ENCODE measurements at places on chromosomes 13 and 19. TPM values are rescaled to one million over a fixed set of nuclear protein-coding genes. Genes with fewer than 3 reads are reported as not detected.
A peak's percentile ranks its signal among the peaks of the same experiment; 100 is the strongest.

DNA sequence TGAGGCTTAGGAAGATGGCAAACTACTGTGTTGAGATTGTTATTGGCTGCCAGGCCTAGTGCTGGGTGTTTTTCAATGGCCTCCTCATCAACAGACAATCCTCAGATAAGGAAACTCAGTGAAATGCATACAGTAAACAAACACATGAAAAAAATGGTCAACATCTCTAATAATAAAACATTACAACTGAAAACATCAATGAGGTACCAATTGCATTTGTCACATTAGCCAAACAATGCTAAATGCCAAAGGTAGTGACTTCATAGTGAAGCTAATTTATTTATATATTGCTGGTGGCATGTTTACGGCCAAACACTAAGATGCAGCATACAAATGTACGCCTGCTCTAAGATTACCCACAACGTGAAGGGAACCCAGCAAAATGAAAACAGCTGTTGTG lies 224.0 kb upstream of the UBL3 start:
- DNase-seq = no peak

DNA sequence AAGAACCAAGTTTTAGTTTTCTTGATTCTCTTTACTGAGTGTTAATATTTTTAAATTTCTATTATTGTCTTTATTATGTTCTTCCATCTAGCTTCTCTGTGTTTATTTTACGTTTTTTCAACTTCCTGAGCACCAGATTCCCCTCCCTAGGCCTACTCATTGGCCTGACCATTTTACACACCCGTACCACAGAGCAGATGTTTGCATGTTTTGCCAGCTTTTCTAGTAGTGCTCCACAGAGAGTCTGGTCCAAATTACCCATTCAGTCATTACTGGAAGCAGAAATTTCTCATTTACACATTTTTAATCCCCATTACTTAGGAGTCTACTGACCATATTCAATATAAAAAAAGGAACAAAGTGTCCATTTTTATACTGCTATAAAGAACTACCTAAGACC lies 66.9 kb downstream of the ING1 start:
- DNase-seq = no peak

GRCh38 chr13:47004540-47004939 lies 107.7 kb upstream of the HTR2A start:
- no peak for DNase-seq

GRCh38 chr19:10424011-10424637 lies 3.8 kb downstream of the PDE4A start:
- DNase-seq = no peak

DNA sequence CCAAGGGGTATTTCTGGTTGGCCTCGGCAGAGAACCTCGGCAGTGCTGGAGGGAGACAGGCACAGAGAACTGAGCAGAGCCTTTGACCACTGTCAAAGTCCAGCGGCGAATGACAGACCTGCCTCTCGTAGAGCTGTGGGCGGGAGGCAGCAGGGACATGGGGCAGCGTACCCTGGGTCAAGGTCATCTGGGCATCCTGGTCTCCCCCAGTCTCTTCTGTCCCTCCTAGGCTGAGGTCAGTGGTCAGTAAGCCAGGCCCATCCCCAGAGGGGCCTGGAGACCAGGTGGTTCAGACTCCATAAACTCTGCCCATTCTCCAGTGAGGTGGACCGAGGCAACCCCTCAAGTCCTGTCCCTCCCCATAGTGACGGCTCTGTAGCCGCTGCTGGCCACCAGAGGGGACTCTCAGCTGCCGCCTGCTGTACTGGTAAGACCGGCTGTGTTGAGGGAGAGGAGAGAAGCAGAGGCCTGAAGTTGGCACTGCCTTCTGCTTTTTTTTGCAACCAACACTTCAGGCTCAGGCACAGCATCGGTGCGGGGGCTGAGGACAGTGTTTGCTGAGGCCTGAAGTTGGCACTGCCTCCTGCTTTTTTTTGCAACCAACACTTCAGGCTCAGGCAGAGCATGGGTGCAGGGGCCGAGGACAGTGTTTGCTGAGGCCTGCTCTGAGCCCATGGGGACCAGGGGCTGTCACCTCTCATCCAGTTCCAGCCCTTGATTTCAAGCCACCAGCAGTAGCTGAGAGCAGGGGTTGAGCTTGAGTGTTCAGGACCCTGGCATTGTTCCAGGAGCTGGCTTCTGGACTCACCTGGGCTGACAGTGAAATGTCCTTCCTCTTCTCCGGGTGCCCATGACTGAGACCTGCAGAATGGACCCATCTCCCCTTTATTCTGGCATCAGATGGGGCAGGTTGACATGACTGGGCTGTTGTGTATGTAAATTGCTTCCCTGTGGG lies at the start of gene PGLYRP2:
Gene PGLYRP2, minus strand, starts transcription at position 111 of the 955 bp plus-strand sequence. CDS start 130 bp downstream, outside the sequence.
- DNase-seq = peak; percentile 27

- DNase-seq = no peak
These were observed 637.8 kb upstream of the KLF12 start for GRCh38 chr13:74771964-74772363.

DNA sequence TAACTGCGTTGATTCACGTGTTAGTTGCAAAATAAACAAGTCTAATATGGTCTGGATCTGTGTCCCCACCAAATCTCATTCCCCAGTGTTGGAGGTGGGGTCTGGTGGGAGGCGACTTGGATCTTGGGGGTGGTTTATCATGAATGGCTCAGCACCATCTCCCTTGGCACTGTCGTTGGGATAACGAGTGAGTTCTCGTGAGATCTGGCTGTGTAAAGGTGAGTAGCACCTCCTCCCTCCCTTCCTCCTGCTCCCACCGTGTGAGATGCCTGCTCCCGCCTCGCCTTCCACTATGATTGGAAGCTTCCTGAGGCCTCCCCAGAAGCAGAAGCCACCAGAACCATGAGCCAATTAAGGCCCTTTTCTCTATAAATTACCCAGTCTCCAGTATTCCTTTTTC lies 4.8 kb downstream of the PEAK3 start:
- no peak for DNase-seq

- DNase-seq = peak; percentile 33
These were observed 25.3 kb downstream of the COG3 start for GRCh38 chr13:45490068-45490467.

DNA sequence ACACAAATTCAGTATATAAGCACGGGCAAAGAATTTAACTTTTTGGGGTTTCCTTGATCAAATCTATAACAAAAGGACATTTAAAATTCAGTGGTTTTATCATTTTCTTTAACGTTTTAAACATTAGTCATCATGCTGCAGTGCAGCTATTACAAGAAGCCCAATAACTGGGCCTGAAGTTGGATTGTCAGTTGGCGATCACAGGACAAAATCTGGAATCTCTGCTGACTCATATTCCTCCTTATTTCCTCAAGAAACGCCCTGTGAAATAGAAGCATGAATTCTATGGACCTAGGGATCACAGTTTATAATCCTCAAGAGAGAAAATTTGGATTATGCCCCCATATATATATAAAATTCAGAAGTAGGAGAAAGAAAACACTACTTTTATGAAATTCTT lies 971.6 kb upstream of the MIR17HG start:
- no peak for DNase-seq

GRCh38 chr13:105446197-105446596 lies 1089.3 kb downstream of the EFNB2 start:
- DNase-seq = no peak

GRCh38 chr13:75049735-75050335 lies 432.1 kb downstream of the TBC1D4 start:
- DNase-seq = no peak

DNA sequence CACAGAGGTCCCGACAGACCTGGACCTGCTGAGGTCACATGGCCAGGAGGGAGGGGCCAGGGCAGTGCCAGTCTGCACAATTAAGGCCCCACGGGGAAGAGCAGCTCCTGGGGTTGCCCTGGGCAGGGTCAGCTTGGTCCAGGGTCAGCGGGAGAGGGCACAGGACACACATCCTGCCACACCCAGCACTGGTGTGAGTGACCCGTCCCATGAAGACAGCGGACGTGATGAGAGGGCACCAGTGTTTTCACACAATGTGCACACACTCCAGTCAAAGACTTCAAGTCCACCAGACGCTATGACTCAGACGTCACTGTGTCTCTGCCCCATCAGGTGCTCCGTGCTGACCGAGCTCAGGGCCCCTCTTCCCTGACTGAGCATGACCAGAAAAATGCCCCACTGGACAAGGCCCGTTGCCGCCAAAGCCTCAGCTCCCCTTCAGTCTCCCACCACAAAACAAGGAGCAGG lies 4.2 kb downstream of the TMEM259 start:
- DNase-seq = no peak

DNA sequence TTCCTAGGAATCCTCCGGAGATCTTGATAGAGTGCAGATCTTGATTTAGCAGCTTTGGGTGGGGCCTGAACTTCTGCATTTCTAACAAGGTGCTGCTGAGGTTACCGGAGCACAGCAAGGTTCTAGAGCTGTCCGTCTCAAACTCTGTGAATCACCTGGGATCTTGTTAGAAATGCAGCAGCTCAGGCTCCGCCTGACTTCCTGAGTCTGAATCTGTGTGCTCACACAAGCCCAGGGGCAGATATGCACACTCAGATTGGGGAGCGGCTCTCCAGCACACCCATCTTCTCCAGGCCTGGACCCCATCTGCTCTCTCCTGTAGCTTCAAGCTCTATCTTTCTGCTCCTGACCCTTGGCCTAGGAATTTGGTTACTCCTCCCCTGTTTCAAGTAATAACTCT lies 3.5 kb upstream of the TEX26 start:
- no peak for DNase-seq

Gene AZU1
- not detected for polyA plus RNA-seq

Gene MAST1
- polyA plus RNA-seq = 0.70 TPM

Gene PTPRH
- polyA plus RNA-seq = not detected

Gene NUDT15
- polyA plus RNA-seq = 10.0 TPM

Gene NCLN
- 19.9 TPM for polyA plus RNA-seq
